ENCODE measurements at places on chromosomes 7 and 10.

- no peak for DNase-seq
Observed at GRCh38 chr10:100148353-100149211, 37.2 kb downstream of the ERLIN1 start.

DNA sequence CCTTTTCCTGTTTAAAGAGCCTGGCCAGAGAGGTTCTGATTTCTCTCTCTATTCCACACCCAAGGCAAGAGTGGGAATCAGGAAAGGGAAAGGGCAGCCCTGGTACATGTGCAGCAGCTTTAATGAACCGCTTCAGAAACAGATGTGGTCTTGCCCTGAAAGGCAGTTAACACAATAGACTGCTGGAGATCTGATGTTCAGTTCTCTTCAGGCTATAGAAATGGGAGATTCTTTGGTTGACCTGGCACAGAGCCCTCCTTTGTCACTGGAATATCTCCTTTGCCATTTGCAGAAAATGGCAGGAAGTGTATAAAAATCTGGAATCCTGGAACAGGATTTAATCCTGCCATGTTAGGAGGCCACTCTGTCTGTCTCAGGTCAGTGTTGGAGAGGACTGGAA lies 36.3 kb upstream of the EXOC6 start:
- no peak for DNase-seq

DNA sequence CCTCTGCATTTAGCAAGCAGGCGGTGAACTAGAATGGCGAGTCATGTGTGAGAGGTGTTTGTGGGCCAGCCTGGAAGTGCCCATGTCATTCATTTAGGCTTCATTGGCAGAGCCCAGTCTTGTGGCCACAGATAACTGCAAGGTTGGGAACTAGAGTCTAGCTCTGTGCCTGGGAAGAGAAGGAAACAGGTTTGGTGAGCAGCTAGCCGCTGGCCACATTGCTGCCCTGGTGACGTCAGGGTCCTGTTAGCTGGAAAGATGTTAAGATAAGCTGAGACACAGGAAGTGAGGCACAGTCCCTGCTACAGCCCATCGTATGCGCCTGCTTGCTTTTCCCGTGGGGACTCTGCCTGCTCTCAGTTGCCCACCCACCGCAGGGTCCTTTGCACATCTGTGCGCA lies 185.5 kb downstream of the CAMK1D start:
- DNase-seq, result no peak

- peak; percentile 54 for DNase-seq
Observed at GRCh38 chr7:80135309-80136104, 876 bp downstream of the GNAI1 start.

GRCh38 chr7:38319873-38320272 lies 46.4 kb upstream of the TARP start:
- DNase-seq, result no peak

GRCh38 chr10:107364872-107365271 lies 200.4 kb upstream of the SORCS1 start:
- no peak for DNase-seq

- no peak for DNase-seq
Observed at GRCh38 chr10:111756217-111757061, 427.1 kb downstream of the GPAM start.

DNA sequence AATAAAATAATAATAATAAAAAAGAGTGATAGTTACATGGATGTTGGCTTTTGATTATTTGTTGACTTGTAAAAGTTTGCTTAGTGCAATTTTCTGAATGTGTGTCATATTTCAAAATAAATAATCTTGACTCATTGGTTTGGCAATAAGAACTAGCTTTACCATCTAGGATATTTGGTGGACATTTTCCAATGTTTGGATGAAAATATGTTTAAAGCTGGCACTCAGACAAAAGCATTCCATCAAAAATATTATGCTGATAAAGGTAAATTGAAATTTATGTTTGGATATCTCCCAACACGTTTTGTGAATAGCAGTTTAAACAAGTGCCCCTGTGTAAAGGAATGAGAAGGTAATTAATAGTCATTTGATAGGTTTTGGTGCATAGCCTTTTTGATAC lies 62.5 kb upstream of the KCNMA1 start:
- no peak for DNase-seq

DNA sequence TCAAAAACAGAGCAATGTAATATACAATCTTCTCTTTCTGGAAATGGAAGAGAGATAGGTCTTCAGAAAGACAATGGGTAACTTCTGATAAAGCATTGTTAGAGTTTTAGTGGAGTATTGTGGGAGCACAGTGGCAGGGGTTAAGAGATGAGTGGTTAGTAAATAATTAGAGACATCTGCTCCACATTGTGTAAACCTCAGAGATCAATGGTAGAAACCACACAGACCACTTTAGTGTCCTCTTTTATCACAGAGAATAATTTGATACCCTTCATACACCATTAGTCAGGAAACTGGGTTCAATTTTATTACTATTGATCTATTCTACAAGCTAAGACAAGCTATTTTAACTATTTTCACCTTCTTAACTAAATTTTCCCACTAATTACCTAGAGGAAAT lies 35.9 kb upstream of the MAGI2 start:
- DNase-seq, result no peak

DNA sequence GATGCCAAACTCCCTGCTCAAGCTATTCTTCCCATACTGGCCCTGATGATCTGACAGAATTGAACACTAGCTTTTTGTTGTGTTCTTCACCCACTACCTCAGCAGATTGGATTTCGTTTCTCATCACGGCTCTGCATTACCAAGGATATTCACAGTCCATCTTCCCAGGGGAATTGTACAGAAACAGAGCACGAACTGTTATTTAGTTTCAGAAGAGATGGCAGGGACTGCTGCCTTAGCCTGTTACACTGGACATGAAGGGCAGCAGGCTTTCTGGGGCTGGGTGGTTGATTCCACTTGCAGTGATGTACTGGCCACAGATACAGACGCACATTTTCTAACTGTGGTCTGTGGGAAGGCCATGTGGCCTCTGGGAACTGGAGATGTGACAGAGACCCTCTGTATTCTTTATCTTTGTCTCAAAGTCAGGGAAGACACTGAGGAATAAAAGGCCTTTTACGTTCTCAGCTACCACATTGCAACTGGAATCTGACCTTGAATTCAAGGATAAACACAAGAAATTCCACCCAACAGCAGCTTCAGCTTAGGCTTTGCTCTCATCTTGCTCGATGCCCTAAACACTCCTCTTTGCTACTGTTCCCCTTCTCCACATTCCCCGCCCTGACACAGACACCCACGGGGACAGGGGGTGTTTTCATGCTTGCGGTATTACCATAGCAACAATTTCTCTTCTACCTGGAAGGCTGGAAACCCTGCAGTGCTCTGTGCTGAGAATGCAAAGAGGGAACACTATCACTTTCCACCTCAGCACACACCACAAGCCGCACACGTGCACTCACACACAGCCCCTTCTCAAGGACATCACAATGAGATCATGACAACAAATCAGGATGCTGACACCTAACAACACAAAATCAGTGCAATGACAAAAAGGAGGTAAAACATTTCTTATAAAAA lies 81.7 kb downstream of the RNF216 start:
- DNase-seq, result no peak

- DNase-seq, result no peak
Observed at GRCh38 chr10:86295791-86296190, 70.8 kb downstream of the GRID1 start.

- DNase-seq, result no peak
Observed at GRCh38 chr10:17423632-17424186, 30.7 kb downstream of the ST8SIA6 start.

DNA sequence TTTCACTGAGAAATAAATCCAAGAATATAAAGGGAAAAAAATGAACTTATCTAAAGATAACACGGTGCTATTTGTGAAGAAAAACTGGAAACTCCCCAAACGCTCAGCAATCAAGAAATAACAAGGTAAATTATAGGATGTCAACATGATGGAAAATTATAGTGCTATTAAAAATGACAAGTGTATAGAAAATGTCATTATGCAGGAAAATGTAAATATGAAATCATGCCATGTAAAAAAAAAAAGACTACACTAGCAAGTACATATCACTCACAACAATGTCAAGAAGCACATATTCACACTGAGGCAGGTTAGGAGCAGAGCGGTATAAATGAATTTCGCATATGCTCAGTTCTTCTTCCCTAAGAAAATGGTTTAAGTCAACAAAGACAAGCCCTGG lies 27.7 kb downstream of the KLRG2 start:
- DNase-seq, result no peak

DNA sequence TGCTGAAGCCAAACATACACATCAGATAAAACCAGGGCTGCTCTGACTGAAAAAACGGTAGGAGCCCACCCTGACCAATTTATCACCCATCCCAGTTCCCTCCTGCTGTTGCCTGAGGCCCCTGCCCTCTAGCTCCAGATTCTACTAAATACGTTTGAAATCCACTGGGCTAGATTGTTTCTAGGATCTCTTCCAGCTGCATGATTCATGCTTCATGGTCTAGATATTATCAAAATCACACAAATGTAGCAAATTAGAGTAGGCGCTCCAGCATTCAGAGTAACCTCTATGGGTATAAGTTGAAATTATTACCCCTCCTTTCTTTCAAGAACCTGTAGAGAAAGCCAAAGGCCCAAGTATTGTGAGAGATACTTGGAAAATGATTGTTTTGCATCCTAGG lies 151.2 kb upstream of the FAM13C start:
- DNase-seq, result no peak

DNA sequence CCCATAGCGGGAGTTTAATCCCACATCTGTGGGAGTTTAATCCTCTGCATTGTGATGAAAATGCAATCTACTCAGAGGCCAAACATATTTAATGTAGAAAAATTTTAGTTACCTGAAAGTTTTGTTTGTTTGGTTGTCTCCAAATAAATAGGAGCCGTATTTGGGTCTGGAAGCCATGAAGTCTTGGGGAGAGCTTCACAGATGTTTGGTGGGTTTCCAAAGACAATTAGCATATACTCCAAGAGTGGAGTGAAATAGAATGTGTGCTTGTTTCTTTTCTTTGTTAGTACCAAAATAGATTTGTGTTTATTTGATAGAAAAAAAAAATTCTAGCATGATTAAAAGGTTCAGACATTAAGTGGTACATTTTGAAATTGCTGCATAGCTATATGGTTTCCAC lies 50.9 kb downstream of the ANK3 start:
- DNase-seq, result no peak

DNA sequence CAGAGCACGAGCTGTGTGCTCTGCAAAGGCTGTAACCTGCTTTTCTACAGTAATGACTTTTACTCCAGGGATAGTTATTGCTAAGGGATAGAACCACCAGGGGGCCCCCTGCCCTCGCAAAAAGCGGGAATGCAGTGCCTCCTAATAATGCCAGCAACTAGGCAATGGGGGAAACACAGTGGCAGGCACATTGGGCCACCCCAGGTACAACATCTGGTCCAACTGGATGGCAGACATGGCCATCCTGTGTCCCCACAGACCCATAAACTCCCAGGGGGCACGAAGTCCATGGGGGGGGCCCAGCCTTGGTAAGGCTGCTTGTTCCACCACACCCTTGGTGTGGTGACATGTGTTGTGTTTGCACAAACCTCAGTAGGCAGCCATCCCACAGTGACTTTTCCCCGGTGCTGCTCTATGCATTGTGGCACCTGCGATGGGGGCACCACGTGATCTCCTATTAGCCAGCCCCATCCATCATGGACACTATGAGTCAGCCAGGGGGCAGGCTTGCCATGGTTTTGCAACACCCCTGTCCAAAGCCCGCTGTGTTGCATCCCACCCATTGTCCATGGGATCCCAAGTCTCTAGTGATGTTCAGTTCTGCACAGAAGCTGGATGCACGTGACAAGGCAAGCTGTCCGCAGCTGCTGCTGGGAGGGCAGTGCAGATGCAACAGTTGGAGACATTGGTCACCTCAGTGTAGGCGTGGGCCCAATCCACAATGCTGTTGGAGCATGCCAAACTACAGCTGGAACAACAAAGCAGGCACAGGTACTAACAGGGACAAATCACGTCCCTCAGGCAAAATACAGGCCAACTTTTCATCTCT lies 84.0 kb downstream of the ANLN start:
- no peak for DNase-seq

GRCh38 chr7:94266238-94266644 lies 128.5 kb upstream of the COL1A2 start:
- no peak for DNase-seq

- DNase-seq, result peak; percentile 42
Observed at GRCh38 chr7:88243345-88243909, 23.6 kb upstream of the SRI start.

DNA sequence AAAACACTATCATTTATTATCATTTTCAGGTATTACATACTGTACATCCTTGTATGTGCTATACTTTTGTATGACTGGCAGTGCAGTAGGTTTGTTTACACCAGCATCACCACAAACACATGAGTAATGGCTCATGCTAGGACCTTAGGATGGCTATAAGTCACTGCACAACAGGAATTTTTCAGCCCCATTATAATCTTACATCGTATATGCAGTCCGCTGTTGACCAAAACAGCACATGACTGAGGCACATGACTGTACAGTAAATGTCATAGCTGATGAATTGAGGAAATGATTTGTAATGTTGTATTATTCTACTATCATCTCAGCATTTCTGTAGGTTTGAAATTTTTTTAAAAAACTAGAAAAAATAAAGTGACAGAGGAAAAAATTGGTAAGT lies 38.6 kb downstream of the BPGM start:
- no peak for DNase-seq

DNA sequence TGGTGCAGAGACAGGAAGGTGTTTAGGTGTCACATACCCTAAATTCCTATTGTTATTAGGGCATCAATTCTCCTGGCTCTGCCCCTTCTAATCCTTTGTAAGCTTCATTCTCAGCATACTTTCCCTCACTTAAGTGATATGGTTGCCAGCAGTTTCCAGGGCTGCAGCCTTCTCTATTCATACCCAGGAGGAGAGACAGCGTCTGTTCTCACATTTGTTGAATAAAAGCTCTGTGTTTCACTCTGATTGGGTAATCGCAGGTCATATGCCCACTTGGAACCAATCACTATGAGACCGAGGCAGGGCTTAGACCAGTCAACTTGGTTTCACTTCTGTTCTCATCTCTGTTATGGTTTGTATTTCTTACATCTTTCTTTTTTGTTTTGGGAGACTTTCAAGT lies 109.6 kb upstream of the MTPN start:
- no peak for DNase-seq

DNA sequence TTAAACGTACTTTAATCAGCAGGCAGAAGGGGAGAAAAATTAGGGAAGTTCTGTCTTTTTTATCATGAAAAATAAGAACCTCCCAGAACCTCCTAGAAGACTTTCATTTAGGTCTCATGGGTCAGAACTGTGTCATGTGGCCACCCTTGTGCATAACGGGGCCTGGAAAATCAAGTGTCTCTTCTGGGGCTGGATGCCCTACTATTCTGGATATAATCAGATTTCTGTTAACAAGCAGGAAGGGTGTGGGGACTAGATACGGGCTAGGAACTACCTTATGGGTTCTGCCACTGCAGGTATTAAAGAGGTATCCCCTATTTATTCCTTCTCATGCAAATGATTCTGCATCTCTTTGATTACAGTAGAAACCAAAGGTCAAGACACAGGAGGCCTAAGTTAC lies 14.1 kb downstream of the LANCL2 start:
- DNase-seq, result no peak
